CD14-positive monocyte (primary cell): ENCODE measurements at places on chromosomes 1 and 21. TPM values are rescaled to one million over a fixed set of nuclear protein-coding genes. Genes with fewer than 3 reads are reported as not detected.

GRCh38 chr1:105874621-105875020, 1181.9 kb upstream of the PRMT6 start:
- no peak for DNase-seq

Gene IL20
- not detected for polyA plus RNA-seq

GRCh38 chr1:25795211-25795610, 4.8 kb upstream of the SELENON start:
- no peak for DNase-seq

- no peak for DNase-seq
These were observed 67.1 kb downstream of the MAST2 start for GRCh38 chr1:45870500-45870899.

DNA sequence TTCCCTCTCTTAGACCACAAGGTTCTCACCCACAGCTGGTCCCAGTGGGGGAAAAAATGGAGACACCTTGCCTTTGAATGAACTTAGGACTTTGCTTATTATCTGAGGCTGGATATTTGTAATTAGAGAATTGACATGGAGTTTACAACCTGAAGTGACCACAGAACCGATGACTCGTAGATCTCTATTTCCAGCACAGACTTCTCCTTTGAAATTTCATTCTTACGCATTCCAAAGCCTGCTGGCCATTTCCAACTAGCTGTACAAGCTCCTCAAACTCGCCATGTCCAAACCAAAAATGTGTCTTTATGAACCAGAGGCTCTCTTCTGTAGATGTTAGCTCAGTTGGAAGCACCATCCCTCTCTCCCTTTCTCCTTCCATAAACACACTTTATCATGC, 12.0 kb downstream of the RAB7B start:
- no peak for DNase-seq

Gene CELA3B
- polyA plus RNA-seq, result not detected

DNA sequence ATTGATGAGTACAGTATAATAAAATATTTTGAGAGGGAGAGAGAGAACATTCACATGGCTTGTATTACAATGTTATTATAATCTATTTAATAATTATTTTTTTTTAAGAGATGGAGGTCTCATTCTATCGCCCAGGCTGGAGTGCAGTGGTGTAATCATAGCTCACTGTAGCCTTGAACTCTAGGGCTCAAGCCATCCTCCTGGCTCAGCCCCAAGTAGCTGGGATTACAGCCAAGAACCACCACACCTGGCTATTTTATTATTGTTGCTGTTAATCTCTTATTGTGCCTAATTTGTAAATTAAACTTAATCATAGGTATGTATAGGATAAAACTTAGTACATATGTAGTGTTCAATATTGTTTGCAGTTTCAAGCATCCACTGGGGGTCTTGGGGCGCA, 57.8 kb downstream of the HS2ST1 start:
- no peak for DNase-seq

GRCh38 chr1:25111706-25112105, 120.6 kb downstream of the SYF2 start:
- no peak for DNase-seq

Gene SPRR3
- not detected for polyA plus RNA-seq

Gene MR1
- 15.3 and 17.7 TPM in 2 replicates for polyA plus RNA-seq

DNA sequence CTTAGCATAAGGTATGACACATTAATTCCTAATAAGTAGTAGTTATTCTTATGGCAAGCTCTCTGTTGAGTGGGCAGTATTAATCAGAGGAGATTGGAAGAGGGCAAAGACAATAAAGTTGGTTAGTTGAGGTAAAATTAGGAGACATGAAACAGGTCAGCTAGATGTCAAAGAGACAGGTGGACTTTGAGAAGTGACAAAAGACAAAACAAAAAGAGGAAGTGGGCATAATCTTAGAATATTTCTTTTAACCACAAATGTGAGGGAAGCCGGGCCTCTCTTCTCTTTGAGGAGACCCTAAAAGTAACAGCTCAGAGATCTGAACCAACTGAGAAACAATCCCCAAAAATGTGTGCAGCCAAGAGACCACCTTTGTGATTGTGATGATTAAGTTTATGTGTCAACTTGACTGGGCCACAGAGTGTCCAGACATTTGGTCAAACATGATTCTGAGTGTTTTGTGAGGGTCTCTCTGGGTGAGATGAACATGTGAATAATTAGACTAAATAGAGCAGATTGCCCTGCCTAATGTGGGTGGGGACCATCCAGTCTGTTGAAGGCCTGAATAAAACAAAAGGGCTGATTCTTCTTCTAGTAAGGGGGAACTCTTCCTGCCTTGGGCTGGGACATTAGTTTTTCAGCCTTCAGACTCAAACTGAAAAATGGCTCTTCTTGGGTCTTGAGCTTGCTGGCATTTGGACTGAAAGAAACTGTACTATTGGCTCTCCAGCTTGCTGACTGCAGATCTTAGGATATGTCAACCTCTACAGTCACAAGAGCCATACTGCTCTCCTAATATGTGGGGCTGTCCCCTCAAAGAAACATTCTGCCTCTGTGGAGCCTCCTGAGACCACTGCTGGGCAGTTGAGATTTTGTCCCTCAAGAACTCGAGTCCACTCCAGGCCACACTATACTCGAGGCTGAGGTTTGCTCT, 40.0 kb downstream of the FCRL5 start:
- no peak for DNase-seq

DNA sequence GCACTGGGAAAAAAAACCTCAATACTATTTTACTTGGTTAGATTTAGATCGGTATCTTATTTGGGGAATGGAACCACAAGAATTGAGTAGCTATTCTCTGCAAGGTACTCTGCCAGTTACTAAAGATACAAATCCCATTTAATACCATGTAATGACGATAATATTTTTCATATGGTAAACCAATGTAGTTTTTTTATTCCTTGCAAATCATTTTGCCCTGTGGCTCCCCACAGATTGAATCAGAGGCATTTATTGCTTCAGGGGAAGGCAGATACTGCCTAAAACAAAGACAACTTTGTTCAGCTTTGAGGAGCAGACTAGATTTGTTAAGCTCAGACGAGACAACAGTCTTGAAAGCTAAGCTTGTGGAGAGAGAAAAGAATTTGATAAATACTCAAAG, 226.7 kb upstream of the RUNX1 start:
- no peak for DNase-seq

DNA sequence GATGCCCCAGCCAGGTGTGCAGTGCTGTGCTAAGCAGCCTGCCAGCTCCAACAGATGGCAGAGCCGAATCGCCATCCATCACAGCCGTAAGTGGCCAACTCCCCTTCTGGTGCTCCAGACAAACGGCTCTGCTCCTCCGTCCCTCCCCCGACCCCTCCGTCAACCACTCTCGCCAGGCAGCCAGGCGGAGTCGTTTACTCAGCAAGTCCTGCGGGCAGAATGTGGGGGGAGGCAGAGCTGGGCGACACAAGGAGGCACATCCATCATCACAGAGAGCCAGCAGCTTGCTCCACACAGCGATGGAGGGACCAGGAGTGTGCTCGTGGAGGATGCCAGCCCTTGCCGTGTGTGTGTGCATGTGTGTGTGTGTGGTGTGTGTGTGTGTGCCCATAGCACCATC, 206.6 kb upstream of the GRIK3 start:
- no peak for DNase-seq

DNA sequence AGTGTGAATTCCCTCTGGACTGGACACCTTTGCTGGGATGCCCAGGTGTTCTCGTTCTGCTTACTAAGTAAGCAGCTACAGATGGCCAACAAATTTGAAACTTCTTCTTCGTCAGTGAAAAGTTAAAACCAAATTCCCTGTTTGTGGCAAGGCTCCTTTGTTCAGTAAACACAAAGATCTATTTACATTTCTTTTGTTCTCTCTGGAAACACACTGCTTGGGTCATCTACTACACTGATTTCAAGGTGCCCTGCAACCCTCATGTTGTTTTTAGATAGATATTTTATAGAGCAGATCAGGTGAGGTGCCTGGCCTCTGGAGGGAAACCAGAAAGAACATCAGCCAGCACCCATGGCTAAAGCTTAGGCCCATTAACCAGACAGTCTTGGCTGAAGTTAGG, 157.2 kb upstream of the UBE2U start:
- DNase-seq, result no peak

Gene IQCC
- 0.31 TPM for polyA plus RNA-seq

- DNase-seq, result no peak
These were observed 4.4 kb downstream of the NDUFS2 start for GRCh38 chr1:161206411-161207140.

Gene TNFRSF18
- not detected for polyA plus RNA-seq

DNA sequence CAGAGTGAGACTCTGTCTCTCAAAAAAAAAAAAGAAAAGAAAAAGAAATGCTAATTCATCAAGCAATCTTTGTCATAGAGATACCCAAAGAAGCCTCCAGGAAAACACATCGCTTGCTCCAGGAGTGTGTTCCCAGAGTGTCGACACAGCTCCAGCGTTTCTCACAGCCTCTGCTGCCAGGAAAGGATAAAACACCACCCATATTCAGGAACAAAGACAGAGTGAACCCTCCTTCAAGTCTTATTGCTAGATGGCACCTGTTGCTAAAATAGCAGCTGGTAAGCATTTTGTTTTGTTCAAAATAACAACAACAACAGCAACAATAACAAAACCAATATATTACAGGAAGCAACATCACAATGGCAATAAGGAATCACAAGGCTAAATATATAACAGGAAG, 3.1 kb downstream of the ILDR2 start:
- no peak for DNase-seq

DNA sequence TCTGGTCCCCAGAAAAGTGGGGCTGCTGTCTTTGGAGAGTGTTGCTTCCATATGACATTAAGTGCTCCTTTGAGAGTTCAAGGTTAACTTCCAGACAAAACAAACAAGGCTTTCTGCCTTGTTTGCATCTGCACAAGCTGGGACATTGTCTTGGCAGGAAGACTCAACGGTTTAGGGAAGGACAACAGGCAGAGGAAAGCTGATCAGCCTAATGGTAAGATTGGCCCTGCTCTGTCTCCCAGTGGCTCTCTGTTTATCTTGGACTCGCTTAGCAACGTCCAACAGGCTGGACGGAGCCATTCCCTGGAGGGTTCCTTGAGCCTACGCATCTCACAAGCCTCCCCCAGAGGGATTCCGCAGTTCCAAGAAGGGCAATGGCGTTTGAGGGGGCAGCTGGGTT, 62.2 kb upstream of the SLC44A3 start:
- DNase-seq, result no peak
